ENCODE measurements at places on chromosomes 5 and 9.

- no peak for DNase-seq
Measured at GRCh38 chr5:109281136-109281690, 128.6 kb downstream of the PJA2 start.

DNA sequence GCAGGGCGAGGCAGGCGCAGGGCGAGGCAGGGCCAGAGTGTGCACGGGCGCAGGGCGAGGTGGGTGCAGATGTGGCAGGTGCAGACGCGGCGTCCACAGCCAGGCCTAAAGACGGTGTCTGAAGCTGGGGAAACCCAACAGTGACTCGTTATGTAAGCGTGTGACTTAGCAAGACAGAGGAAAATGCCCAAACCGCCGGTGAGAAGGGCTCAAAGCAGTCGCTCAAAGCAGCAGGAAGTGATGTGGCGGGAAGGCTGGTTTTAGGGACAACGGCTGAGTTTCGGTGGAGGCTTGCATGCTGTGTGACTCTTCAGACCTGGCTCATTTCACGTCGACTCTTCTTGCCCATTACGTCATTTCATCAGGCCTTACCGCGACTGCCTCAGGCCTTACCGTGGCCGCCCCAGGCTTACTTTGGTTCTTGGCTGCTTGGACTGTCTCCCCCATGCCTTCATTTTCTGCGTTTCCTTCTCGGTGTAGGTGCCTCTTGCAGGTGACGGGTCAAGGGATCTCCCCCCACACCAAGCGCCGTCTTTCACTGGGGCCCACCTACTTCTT is 50.5 kb upstream of the EXOC3 start:
- DNase-seq: peak; percentile 28

- no peak for DNase-seq
Measured at GRCh38 chr5:177473443-177474001, at the start of gene DBN1. TSS of gene DBN1 (minus strand) at chr5:177473634. CDS start at chr5:177473521, 113 bp downstream.

DNA sequence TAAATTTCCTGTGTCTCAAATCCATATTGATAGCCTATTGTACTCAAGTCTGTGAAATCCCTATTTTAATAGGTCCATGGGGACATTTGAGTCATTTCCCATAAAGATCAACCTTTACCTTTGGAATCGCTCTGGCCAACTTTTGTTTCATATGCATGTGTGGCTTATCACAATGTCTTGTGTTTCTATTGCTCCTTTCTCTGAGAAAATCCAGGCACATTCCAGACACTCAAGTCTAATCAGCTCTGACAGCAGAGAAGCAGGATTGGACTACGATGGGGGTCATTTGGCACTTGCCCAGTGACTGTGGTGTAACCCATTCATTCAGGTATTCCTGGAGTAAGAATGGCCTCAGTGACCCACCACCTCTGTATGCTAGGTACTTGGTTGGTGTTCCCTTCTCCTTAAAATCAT is 48.4 kb downstream of the ACTBL2 start:
- no peak for DNase-seq

DNA sequence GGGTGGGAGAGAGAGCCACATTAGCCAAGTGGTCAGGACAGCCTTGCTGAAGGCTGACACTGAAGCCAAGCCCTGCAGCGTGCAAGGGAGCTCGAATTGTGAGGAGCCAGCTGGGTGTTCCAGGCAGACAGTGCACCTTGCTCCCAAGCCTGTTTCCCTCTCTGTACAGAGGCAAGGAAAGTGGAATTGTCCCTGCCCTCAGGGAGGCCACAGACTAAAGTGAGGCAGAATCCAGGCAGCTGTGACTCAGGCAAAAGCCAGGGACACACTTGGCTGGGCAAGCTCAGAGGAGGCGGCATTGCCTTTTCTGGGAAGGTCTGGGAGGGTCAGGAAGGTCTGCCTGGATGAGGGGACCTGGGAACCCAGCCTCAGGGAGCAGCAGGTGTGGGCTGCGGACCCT is 50.2 kb upstream of the LMX1B start:
- no peak for DNase-seq

- DNase-seq: no peak
Measured at GRCh38 chr9:79264511-79265355, 307.0 kb upstream of the TLE4 start.

DNA sequence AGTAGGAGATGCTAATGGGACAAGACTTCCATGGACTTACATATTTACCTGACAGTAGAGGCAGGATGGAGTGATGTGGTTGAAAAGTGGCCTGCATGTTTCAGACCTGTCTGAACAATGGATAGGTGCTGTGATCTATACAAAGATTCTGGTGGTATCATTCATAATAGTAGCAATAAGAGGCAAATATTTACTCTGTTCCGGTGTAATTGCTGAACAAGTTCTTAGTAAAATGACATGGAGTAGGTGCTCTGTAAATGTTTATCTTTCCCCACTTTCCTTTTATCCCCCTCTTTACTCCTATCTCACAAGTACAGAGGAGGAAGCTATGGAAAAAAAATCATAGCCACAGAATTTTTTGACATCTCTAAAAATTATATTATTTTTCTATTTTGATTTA is 159.0 kb upstream of the SLC12A2 start:
- no peak for DNase-seq

- no peak for DNase-seq
Measured at GRCh38 chr9:94865582-94866452, 139.3 kb downstream of the AOPEP start.

GRCh38 chr9:77946296-77946695 is 85.3 kb downstream of the GNAQ start:
- DNase-seq: no peak

DNA sequence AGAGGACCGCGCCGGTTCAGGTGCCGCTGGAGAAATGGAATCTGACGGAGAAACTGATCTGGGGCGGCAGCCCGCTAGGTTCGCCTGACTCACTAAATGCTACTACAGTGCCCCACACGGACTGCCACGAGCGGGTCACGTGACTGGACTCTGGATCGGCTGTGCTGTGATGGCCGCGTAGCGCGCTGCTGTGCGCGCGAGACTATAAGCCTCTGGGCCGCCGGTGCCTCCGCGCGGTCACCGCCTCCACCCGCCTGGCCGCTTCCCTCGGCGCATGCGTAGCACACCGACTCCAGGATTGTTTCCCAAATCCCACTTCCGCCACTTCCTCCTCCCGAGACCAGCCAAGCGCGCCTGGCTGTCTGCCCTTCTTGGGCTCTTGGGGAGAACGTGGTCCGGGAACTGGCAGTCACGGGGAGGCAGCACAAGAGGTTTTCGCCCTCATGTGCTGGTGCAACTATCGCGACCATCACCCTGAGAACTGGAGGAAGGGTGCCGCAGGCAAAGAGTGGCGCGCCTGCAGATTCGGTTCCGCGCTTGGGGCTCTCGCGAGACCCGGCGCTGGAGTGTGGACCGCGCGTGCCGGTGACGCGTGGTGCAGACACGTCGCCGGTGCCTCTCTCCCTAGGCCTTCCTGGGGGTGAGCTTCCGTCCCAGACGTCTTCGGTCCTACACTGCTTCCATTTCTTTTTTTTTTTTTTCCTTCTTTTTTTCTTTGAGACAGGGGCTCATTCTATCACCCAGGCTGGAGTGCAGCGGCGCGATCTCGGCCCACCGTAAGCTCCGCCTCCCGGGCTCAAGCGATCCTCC is 35.8 kb upstream of the GLDC start:
- DNase-seq: peak; percentile 81

DNA sequence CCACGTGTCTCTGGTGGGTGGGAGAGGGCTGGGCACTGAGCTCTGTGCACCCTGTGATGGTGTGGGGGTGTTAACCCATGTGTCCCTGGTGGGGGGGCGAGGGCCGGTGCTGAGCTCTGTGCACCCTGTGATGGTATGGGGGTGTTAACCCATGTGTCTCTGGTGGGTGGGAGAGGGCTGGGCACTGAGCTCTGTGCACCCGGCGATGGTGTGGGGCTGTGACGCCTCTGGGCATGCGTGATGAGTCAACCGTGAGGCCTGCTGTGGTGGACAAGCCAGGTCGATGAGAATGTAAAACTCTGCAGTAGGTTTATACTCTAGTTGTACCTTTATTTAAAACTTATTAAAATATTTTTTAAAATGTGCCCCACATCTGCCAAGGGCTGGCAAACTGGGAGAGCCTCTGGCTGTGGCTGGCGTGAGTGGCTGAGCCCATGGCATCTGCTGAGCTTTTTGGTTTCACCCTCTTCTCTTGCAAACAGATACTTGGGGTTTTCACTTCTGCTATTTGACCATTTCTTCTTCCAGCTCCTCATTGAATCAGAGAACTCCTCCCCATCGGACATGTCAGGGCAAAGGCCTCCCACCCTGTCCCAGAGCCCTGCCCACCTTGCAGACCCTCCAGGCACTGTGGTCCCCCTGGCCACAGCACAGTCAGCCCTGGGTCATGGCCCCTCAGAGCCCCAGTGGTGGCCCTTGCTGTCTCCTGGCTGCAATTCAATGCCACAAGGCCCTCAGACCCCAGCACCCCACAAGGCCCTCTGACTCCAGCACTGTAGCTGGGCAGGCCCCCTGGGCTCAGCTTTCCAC is 18.5 kb upstream of the EXOC3 start:
- no peak for DNase-seq

DNA sequence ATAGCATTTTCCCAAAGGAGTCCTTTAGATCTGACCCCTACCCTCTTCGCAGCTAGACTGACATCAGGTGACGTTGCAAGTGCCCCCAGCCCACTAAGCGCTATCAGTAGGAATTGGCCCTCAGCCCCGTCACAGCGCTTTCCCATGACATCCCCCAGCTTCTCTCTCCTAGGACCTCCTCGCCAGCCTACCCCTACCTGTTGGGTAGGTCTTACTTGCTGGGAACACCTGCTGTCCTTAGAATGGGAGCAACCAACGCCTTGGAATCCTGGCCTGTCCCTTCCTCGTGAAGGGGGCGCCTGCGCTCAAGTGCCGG is 584 bp upstream of the PIP5K1B start:
- no peak for DNase-seq

- no peak for DNase-seq
Measured at GRCh38 chr5:169548315-169548714, 35.3 kb upstream of the SPDL1 start.

- DNase-seq: no peak
Measured at GRCh38 chr5:36570301-36571095, 35.9 kb upstream of the SLC1A3 start.

- no peak for DNase-seq
Measured at GRCh38 chr5:141560725-141561483, 57.9 kb downstream of the DIAPH1 start.

- DNase-seq: no peak
Measured at GRCh38 chr9:21831841-21832509, 29.5 kb downstream of the MTAP start.

- no peak for DNase-seq
Measured at GRCh38 chr9:82499337-82499736, 510.8 kb downstream of the SPATA31D1 start.

GRCh38 chr9:136326761-136327303 is 507 bp upstream of the GPSM1 start:
- no peak for DNase-seq

- DNase-seq: no peak
Measured at GRCh38 chr5:156913719-156914370, 49.2 kb downstream of the TIMD4 start.

- no peak for DNase-seq
Measured at GRCh38 chr9:135136481-135136880, 49.0 kb downstream of the OLFM1 start.

DNA sequence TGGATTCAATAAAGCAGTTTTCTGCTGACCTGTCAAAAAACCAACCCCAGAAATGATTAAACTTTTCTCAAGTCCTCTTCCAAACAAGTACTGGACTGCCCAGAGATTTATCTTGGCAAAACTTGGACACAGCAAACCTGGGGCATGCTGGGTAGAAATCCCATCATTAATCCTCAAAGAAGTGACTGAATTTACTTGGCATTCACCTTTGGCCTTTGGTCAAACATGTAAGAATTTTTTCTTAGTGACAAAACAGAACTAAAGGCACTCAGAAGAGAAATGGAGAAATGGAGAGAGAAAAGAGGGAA is 248.6 kb upstream of the NREP start:
- no peak for DNase-seq

GRCh38 chr5:89342106-89342876 is 459.3 kb upstream of the MEF2C start:
- DNase-seq: no peak

- DNase-seq: no peak
Measured at GRCh38 chr5:143707806-143708205, 104.2 kb upstream of the HMHB1 start.

Measured in T-helper 9 cell (primary cell).